ENCODE measurements at places on chromosomes 1 and 21.

DNA sequence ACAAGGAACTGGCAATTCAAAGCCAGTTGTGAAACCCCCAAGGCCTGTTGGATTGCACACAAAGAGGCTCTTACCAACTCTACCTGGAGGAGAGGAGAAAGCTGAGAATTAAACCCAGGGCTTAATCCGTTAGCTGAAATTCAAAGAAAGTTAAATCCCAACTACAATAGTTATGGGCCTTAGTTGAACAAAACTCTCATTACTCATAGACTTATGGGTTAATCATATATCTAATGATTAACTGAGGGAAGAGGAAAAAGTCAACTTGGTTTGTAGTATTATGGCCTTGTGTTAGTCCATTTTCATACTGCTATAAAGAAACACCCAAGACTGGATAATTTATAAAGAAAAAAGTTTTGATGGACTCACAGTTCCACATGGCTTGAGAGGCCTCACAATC is 838.2 kb upstream of the ADGRL2 start:
- no peak for DNase-seq

GRCh38 chr1:219564109-219564508 is 48.8 kb downstream of the ZC3H11B start:
- no peak for DNase-seq

GRCh38 chr1:197775282-197776262 is at the start of gene DENND1B:
DENND1B (minus strand) TSS chr1:197775480; CDS start chr1:197775155, 325 bp downstream.
- peak; percentile 65 for DNase-seq

- no peak for DNase-seq
These were observed 13.8 kb downstream of the MIER1 start for GRCh38 chr1:66938613-66939012.

GRCh38 chr1:246306415-246307037 is 200.6 kb downstream of the SMYD3 start:
- DNase-seq, result no peak

DNA sequence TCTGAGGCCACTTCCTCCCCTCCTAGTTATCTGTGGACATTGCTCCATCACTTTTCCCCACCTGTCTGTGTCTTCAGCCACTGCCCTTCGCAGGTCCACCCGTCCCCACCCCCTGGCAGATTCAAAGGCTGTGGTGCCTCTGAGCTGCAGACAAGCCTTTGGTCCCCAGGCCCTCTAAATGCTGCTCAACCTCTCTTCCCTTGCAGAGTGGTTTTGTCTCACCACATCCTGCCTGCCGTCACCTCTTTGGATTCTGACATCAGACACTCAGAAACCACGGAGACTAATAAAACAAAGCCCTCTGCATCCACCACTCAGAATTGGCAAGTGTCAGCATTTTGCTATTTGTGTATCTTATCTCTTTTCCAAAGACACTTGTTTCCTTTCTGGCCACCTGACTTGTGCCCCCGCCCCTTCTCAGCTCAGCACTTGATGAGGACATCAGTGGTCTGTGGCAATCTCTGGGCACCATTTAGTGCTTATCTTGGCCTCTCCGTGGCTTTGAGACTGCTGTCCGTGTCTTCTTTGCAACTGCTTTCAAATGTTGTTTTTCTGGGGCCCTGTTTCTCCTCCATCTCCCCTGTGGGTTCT is 7.7 kb downstream of the CNIH3 start:
- DNase-seq, result peak; percentile 55

DNA sequence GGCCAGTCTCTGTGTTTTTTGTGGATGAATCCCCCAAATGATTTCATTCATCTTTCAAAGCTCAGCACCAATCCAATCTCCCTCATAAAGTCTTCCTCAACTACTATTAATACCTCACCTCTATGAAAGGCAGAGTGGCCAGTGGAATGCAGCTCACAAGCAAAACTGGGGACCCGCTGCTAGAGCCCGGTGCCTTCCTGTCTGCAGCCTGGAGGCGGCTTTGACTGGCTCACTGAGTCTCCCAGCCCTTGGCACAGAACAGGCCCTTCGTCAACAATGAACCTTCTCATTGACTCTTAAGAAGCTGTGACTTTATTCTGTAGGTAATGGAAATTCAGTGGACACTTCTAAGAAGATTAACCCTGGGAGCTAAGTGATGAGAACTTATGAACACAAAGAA is 86.8 kb upstream of the RAB4A start:
- no peak for DNase-seq

DNA sequence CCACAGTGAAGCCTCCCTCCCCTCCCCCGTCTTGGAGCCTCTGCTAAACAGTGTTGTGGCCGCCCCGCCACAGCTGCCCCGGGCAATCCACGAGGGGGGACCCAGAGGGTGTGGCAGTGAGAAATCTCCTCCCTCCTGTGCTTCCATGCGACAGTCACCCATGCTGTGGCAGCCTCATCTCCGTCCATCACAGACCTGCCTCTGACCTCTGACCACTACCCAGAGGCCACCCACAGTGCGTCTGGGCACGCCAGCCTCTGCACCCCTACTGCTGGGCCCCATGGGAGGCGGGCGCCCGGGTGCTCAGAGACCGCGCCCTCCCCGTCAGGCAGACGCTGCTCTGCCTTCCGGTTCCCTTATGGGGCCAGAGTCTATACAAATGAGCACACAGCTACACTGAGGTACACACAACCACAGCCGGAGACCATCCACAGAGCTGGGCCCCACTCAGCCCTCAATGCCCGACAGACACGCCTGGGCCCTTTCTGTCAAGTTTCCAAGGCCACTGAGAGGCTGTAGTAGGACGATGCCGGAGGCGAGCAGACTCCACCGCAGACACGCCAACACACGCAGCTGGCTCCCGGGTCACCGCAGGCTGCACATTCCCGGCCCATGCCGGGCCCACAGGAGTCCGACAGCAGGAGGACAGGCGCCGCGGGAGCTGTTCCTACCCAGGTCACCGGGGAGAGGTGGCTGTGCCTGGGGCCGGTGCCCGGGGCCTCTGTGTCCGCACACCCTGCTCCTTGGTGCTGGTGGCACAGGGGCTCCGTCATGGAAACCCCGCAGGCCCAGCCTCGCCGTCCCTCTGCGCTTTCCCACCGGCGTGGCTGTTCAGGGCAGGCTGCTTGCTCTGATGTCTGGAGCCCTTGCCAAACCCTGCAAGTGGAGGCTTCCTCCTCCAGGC is 23.9 kb upstream of the TMEM52 start:
- DNase-seq, result no peak

DNA sequence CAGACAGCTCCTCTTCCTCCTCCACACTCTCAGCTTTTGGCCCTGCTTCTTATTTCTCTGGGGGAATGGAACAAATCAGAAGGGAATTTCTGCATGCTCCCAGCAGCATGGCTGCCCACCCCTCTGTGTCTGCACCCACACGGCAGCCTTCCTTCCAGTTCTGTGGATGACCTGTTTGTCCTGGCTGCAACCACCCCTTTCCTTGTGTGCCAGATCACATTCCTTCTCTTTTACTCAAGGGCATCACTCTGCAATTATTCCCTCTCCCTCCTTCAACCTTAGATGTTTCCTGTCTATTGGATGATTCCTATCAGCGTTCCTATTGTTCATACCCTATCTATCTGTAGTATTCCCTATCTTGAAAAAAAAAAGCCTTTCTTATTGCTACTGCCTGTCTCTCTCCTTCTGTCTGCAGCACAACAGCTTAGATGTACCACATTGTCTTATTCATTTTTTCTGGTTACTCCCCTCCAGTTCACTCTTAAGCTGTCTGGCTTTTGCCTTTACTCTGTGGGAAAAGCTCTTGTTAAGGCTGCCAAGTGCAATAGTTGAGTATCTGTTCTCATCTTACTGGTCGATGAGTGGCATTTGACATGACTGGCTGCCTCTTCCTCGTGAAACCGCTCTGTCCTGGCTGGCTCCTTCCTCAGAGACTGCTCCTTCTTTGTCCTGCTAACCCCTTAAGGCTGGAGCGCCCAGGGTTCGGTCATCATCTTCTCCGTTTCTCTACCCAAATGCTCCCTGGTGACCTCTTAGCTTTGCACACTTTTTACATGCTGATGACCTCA is 351.1 kb downstream of the CAMTA1 start:
- DNase-seq, result no peak

DNA sequence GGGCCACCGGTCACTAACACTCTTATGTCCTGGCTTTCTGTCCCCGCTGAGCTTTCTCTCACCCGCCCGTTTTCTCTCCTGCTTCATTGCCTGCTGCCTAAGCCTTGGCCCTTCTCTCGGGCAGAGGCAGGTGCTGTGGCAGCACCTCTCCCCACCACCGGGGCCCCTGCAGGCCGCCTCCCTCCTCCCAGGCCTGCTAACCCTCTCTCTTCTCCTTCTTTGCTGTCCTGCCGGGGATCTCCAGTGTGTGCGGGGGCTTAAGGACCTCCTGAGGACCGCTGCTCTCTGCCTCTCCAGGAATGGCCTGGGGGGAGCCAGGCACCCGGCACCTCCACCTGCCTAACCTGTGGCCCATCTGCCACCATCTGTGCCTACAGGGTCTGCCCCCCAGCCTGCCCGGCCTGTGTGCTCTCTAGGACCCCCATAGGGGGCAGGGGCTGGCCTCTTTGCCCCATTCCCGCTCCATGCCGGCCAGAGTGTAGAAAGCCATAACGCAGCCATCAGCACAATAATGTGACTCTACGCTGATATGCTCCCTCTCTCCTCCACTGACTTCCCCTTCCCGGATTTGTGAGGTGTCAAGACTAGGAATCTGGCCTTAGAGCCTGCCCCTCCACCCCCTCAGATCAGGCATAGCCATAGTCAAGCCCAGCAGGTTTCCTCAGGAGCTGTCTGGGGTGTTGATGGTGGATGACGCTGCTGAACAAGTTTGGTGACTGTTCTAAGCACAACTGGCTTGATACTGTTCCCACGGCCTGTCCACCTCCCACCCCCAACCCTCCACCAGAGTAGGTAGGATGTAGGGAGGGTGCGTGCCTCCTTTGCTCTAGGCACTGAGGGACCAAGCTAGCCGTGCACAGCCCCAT is 6.1 kb upstream of the SFN start:
- no peak for DNase-seq

GRCh38 chr1:204085876-204086275 is 13.0 kb downstream of the SOX13 start:
- no peak for DNase-seq

DNA sequence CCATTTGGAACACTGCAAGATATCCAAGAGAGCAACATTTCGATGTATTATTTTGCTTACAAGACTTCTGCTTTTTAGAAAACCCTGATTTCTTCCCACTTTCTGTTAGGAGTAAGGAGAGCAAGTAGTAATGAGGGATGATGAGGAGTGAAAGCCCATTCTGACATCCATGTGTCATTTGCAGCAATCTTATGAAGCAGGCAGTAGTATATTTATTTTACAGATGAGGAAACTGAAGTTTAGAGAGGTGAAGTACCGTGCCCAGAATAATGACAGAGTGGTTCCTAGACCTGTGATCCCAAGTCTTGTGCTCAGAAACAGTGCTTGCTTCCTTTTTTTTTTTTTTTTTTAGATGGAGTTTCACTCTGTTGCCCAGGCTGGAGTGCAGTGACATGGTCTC is 7.1 kb upstream of the ZSCAN20 start:
- DNase-seq, result no peak

DNA sequence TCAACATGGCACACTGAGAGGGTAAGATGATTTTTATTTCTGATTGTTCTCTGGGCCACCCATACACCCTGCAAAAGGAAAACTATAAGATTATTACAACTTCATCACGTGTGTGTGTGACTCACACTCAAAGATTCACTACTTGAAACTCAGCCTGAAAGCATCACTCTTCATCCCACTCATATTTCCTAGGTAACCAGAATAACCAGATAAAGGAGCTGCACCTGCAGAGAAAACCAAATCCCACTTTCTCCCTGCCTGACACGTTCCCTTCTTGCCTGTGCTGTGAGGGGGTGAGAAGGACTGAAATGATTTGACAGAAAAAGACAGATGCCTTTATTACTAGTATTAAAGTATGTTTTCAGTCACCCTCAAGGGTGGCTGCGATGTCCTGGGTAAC is 131.6 kb downstream of the TGFBR3 start:
- peak; percentile 54 for DNase-seq

- DNase-seq, result peak; percentile 14
These were observed 16.9 kb upstream of the MTF2 start for GRCh38 chr1:93061895-93062792.

Data from stimulated activated CD4-positive, alpha-beta T cell treated with anti-CD3 and anti-CD28 coated beads, Interleukin-15, amount 100 ng/mL, for 48 hours (primary cell).